ENCODE measurements at places on chromosomes 11 and 22. TPM values are rescaled to one million over a fixed set of nuclear protein-coding genes. Genes with fewer than 3 reads are reported as not detected.

The IFTAP gene
- 13.0 TPM for polyA plus RNA-seq

The ST14 gene
- 31.8 TPM for polyA plus RNA-seq

The MYBPC3 gene
- polyA plus RNA-seq, result 0.02 TPM

The CHEK1 gene
- 37.7 TPM for polyA plus RNA-seq

The GUCY1A2 gene
- polyA plus RNA-seq, result 0.11 TPM

The LMNTD2 gene
- 3.6 TPM for polyA plus RNA-seq

The CCDC73 gene
- polyA plus RNA-seq, result not detected

The PGM2L1 gene
- 5.0 TPM for polyA plus RNA-seq

The EHF gene
- not detected for polyA plus RNA-seq

The SPON1 gene
- polyA plus RNA-seq, result 1.5 TPM

The MYO7A gene
- 1.9 TPM for polyA plus RNA-seq
